ENCODE measurements at places on chromosomes 3 and 15.

- no peak for DNase-seq
These were observed 957.2 kb downstream of the TUSC7 start for GRCh38 chr3:117666812-117667211.

GRCh38 chr15:29140475-29141307 is 128.9 kb downstream of the NSMCE3 start:
- no peak for DNase-seq

GRCh38 chr3:141469720-141470119 is 17.1 kb upstream of the RASA2 start:
- no peak for DNase-seq

DNA sequence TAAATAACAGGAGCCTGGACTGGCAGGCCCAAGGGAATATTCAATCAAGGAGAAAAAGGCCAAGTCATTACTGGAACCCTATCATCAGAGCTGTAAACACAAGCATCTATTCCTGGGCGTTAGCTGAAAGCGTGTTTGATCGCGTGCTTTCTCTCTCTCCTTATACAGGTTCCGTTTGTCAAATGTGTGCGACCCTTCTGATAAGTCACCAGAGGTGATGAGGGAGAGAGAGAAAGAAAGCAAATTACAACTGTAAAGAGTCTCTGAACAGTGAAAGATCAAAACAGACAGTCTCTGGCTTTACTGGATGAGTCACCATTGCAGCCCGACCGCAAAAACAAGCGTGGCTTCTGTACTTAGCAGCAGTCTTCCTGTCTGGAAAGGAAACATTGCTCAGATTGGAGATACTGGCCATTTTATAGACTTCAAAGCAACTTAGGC is 39.5 kb upstream of the TPRG1 start:
- no peak for DNase-seq

GRCh38 chr15:81886080-81886479 is 159.7 kb downstream of the MEX3B start:
- DNase-seq = no peak

DNA sequence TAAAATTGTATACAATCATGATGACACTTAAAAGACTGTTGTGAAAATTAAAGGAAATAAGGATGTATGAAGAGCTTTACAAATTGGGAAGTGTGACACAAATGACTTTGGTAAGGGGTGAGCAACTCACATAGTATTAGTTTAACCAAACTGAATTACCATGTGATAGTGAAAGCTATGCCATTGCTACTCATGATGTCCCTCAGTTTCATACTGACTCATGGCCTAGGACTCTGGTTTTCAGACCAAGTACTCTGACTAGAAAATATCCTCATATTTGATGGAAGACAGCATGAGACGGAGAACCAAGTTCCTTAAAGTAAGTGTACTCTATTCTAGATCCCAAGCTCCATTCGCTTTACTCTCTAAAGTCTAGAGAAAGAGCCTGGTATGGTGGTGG is 203.2 kb upstream of the ICE2 start:
- no peak for DNase-seq

DNA sequence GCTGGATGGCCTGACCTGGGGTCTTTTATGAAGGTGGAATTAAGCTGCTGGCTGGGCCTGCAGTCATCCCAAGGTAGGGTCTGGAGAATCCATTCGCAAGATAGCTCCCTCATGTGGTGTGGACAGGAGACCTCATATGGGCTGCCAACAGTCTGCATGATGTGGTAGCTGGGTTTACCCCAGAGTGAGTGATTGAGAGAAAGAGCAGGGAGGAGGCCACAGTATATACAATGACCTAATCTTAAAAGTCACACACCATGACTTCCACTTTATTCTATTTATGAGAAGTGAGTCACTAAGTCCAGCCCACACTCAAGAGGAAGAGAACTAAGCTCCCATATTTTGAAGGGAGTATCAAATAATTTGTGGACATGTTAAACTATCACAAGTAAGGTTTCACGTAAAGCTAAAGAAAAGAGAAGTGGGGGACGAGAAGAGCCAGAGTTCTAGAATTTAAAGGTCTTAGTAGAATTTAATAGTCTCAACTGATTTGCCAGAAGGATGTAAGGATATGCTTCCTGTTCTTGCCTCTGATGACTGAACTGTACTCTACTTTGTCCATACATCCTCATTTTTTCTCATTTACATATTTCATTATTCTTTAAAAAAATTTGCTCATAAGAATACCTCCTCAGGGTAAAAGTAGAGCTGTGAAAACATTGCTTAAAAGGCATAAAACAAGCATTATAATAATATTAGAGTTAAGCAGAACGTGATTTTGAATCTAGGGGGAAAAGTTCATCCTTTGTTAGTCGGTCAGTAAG is 184.4 kb downstream of the PEX5L start:
- no peak for DNase-seq

DNA sequence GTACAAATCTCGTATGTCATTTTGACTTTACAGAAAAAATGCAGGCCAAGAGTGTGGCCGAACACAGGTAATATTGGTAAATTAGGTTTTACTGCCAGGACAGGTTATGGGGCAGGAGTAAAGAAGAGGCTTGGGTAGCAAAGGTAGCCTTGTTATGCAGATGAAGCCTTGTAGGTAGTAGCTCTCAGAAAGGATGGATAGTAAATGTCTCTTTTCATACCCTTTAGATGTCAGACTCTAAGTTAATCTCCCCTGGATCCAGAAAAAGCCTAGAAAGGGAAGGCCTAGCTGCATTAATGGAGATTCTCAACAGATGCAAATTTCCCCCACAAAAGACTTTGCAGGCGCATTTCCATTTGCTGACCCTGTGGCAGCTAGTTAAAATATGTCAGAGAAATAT is 1445.1 kb upstream of the CADM2 start:
- DNase-seq = no peak

DNA sequence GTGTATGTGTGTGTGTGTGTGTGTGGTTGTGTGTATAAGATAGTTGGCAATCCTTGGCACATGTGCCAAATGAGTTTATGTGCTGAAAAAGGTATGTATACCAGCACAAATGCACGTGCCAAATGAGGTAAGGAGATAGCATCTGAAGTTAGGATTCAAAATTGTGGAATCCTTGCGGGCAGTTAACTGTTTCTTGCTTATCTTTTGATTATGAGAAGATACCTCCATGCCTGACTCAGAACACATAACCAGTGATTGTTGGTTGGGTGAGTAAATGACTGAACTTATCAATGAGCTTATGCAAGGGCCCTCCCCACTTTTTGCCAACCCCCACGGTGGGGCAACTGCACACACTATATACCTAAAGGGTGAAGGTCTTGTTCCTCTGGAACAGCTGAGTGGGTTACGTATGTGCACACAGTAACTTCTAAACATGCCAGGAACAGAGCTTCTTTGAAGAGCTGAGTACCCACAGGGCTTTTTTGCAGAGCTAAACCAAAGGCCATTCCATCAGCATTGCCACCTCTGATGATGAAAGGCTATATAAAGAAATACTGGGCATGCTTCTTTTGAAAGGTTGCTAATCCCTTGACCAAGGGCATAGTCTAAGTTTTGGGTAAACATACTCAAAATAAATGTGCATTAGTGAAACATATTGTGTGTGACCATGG is 60.1 kb downstream of the MEIS2 start:
- DNase-seq = no peak
